ENCODE measurements at places on chromosomes 1 and 21. TPM values are rescaled to one million over a fixed set of nuclear protein-coding genes. Genes with fewer than 3 reads are reported as not detected.

DNA sequence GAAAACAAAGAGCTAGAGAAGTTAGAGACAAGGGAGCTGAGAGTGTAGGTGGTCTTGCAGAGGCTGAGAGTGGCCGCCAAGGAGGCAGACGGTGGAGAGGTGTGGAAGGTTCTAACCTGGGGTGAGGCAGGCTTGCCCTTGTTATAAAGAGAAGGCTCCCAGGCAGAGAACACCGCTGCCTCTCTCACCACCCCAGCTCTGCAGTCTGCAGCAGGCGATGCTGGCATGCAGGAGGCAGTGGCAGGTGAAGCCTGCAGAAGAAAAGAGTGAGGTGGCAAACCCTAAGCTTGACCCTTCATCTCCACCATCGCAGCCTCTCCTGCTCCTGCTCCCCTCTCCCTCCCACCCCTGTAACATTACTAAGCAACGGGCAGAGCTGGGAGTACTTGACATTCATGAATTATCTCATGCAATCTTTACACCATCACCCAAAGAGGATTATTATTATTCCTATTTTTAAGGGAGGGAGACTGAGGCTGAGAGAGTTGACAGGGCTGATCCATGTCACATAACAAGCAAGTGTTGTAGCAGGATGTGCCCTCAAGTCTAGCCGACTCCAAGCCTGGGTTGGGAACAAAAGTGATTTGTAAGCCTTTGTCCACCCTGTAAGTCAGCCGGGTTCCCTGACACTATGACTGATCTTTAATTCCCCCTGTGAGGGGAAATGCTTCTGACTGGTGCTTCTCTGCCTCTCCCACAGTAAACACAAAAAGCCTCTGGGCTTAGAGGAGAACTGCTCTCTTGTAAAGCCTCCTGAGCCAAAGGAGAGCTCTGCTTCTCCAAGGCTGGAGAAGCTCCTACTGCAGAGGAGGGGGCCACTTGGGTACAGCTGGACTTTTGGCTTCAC is 36.1 kb downstream of the KANK4 start:
- no peak for ATAC-seq

- ATAC-seq, result peak; percentile 11
These were observed 12.7 kb upstream of the DEGS1 start for GRCh38 chr1:224170343-224170742.

AKR7A3 gene
- 0.88 TPM for total RNA-seq

KIF26B gene
- 0.56 TPM for total RNA-seq

SPSB1 gene
- 15.5 TPM for total RNA-seq

Measured in esophagus mucosa (tissue), 1 donor.